Activated naive CD4-positive, alpha-beta T cell (primary cell): ENCODE measurements at places on chromosomes 6 and 20.

GRCh38 chr6:77740380-77740779 is 87.5 kb downstream of the MEI4 start:
- no peak for DNase-seq

GRCh38 chr6:136158387-136158821 is 91.7 kb downstream of the MTFR2 start:
- no peak for DNase-seq

- no peak for DNase-seq
Measured at GRCh38 chr6:14386668-14387067, 269.1 kb downstream of the CD83 start.

DNA sequence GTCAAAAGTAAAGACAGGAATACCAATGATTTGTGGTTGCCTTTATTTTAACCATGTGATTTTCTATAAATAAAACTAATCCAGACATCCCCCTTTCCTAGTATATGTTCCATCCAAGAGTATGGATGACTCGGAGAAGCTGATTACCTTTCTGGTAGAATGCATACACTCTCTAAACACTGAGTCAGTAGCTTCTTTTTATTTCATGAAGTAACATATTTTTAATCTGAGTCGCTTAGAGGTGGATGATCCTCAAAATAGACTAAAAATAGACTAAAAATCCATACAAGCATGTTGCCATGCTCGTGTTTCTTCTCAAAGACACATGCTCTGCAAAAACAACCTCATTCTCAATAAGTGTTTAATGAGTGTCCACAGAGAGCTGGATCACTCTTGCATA is 263.7 kb downstream of the COL12A1 start:
- DNase-seq = no peak

GRCh38 chr20:38423541-38423940 is 11.6 kb downstream of the SNHG17 start:
- no peak for DNase-seq

DNA sequence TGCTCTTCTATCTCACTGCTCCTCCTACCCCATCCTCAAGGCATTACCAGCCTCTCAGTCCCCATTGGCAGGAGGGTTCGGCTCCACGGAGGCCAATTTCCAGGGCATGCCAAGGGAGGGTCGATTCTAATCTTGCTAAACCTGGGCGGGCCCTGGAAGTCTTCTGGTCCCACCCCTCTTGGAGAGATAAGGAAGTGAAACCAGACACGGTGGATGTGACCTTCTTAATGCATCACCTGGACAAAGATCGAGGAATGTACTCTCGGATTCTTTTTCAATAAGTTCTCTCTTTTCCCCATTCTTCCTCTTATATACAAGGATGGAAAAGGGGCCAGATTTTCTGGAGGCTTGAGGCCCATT is 112.2 kb upstream of the ARMC2 start:
- DNase-seq = no peak

DNA sequence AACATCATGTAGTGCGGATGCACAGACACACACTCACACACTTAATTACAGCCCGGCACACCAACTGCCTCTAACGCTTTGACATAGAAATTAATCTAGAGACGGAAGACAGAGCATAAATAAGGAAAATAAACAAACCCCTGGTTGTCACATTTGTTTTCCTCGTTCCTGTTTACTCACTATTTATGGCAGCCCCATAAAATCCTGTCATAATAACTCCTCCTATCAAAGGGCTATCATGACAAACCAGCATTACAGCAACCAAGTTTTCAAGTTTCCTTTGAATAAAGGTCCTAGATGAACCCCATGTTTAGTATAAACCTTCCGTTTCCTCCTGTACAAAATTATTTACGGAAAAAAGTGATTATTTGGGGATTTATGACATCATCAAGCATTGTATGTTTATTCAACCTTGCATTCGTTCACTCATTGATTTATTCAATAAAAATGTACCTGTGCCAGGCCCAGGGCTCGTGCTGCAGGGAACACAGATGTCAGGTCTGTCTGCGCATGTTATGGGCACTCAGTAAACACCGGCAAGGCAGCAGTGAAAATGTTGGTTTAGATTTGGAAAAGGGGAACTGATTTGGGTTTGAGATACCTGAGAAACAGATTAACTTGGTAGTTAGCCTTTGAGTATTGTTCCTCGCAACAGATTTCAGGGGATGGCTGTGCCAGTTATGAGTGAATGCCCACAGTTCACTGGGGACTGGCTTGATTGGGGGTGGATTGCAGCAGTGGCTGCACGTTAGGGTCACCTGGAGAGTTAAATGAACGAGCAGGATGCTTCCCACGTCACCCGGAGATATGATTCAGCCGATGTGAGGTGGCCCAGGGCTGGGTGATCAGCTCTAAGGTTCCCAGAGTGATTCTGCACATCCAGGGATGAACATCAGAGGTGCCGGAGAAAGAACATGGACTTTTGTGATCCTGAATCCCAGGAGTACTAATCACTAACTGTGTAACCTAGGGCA is 295.3 kb upstream of the FOXQ1 start:
- no peak for DNase-seq

- DNase-seq = no peak
Measured at GRCh38 chr20:48025051-48025515, 239.8 kb upstream of the SULF2 start.

DNA sequence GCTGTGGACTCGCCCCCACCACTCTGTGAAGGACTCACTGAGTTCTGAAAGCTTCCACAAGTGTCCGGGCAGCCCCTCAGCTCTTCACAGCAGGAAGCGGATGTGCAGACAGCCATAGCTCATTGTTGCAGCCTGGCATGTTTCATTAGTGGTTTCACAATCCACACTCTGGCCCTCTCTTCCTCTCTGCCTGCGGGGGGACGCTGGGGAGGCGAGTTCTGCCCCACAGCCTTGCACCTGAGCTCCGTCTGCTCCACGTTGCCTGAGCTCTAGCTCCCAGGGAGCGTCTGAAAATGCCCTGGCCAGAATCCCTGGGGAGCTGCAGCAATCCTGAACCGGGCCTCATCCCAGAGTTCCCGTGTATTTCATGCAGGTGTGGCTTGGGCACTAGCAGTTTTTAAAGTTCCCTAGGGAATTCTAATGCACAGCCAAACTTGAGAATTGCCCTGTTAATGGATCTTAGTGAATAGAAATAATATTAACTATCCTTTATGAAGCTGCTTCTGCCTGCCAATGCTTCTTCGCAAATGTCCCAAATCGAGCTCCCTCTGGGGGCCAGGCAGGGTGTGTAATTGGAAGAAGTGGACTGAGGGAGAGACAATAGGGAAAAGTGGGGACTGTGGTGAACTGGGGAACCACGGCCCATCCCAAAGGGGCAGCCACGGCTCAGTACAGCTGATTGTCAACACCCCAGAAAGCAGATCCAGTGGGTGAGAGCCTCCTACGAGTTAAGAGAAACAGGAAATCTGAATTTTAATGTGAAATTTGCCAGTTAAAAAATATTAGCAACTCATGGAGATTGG is 51.5 kb downstream of the CTCFL start:
- DNase-seq = no peak

- DNase-seq = no peak
Measured at GRCh38 chr6:13688692-13689196, 22.9 kb downstream of the RANBP9 start.

DNA sequence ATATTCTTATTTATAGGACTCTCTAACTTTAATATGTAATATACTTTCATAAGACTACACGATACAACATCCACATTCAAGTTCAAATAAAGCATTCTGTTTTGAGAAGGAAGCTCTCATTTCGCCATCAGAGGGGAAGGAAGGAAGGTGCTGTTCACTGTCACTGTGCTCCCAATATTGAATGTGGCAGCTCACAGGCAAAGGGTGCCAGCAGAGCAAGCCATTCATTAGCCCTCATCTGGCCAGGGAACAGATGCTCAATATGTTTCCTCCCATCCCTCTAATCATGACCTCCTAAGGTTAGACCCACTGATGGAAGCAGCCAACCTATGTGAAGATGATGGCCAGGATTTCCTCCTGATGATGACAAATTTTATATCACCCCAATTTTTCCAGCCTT is 154.4 kb downstream of the DST start:
- no peak for DNase-seq

DNA sequence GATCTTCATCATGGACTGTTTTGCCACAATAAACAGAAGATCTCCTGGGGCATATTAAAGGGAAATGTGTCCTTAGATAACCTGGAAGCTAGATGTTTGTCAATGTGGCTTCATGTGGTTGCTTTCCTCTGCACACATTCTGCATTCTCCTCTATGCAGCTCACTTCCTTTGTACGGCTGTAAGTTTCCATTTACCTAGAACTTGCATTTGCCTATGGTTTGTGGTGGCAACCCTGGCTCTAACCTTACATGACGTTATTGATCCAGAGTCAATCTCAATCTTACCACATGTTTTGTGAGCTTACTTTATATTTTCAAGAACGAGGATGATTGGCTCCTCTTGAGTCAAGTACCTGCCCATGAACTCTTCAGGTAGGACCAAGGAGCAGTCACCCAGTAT is 863.1 kb downstream of the MAFB start:
- no peak for DNase-seq

- no peak for DNase-seq
Measured at GRCh38 chr20:54872440-54872839, 397.0 kb downstream of the DOK5 start.
